ENCODE measurements at places on chromosomes 7 and 10.
A peak's percentile ranks its signal among the peaks of the same experiment; 100 is the strongest.

DNA sequence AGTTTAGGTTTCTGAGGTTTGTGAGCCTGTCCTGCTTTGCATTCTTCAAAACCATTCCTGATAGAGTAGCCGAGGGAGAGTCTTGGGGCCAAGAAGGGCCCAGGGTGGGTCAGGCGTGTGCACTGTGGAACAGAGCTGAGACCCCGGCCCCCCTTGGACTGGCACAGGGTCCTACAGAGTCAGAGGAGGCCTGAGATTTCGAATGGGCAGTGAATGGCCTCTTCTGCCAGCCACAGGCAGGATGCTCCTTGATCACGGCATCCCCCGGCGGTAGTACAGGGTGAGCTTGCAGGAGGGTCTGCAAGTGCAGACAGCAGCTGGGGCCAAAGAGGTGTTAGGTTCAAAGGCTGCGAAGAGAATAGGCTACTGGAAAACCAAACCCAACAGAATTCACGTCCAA, 4.6 kb downstream of the TRIM56 start:
- DNase-seq, result no peak

DNA sequence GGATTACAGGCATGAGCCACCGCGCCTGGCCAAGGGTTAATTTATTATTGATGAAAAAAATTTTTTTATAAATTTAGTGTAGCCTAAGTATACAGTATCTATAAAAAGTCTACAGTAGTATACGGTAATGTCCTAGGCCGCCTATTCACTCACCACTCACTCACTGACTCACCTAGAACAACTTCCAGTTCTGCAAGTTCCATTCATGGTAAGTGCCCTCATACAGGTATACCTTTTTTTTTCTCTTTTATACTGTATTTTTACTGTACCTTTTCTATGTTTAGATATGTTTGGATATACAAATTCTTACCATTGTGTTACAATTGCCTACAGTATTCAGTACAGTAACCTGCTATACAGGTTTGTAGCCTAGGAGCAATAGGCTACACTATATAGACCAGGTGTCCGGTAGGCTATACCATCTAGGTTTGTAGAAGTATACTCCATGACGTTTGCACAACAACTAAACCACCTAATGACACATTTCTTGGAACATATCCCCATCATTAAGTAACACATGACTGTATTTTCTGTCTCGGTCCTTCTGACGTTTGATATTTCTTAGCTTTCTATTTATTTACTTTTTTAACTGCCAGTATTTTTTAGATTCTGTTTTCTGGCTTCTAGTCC, 23.4 kb downstream of the IRF5 start:
- no peak for DNase-seq

DNA sequence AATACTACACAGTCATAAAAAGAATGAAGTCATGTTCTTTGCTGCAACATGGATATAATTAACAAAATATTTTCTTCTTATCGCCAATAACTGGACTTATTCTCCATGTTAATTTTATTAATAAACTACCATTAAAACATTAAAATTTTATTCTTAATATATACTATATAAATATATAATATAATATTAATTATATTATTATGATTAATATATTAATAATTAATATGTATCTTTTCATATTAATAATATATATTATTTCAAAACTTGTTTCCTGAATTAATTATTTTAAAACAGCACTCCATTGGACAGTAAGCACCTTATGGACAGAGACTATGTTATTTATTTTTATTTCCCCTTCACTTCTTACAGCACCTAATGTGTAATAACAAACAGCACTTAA, 182.8 kb downstream of the ARL4A start:
- no peak for DNase-seq

DNA sequence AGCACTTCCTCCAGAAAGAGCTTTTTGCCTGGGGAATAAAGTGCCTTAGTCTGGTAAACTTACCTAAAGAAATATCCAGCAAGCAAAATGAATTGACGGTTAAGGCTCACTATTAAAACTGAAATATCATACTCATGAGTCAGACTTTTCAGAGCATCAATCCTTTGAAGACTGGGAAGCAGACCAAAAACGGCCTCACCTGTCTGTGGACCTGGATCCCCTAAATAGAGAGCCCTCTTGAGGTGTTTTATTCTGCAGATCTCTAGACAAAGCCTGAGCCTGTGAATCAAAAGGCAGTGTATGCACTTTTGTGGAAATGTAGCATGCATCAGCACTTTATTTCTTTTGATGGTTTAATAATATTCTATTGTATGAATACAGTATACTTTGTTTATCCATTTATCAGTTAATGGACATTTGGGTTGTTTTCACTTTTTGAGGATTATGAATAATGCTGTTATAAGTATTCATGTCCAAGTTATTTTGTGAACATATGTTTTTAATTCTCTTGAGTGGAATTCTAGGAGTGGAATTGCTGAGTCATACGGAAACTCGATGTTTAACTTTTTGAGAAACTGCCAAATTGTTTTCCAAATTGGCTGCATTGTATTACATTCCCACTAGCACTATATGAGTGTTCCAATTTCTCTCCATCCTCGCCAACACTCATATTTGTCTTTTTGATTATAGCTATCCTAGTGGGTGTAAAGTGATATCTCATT, 449.0 kb upstream of the IGFBP3 start:
- DNase-seq, result peak; percentile 0

DNA sequence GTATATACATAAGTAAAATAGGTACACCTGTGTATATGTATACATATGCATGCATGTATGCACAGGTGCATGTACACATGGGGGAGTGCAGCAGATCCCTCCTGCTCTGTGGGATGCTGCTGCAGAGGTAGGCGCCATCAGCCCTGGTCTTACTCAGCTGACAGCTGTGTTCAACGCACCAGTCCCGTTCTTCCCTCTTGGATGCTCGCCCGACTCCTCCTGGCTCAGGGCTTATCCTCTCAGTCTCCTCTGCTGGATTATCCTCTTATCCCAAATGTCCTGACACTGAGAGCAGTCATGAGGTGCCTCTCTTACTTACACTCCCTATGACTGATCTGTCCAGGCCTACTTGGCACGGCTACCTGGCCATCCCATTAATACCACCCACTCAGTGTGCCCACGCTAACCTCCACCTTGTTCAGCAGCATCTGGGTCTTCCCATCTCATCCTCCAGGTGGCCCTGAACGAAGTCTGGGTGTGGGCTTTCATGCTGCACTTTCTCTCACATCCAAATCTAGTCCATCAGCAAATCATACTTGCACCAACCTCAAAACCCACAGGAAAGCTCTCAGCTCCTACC, 357.1 kb downstream of the TCERG1L start:
- DNase-seq, result no peak

GRCh38 chr10:86938260-86938659, 19.2 kb downstream of the MMRN2 start:
- DNase-seq, result no peak

GRCh38 chr10:103870516-103870915, 15.1 kb upstream of the SH3PXD2A start:
- no peak for DNase-seq

DNA sequence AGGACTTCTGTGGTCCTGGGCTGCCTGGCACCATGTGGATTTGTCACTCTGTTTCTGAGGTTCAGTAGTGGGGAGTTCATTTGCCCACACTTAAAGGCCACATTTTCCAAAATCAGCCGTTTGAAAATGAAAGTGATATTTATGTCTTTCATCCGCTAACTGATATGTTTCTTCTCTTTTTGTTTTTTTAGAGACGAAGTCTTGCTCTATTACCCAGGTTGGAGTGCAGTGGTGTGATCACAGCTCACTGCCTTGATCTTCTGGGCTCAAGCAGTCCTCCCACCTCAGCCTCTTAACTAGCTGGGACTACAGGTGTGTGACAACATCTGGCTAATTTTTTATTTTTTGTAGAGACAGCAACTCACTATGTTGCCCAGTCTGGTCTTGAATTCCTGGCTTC, 58.6 kb downstream of the EBLN1 start:
- peak; percentile 44 for DNase-seq
